ENCODE measurements at places on chromosomes 12 and 14.

DNA sequence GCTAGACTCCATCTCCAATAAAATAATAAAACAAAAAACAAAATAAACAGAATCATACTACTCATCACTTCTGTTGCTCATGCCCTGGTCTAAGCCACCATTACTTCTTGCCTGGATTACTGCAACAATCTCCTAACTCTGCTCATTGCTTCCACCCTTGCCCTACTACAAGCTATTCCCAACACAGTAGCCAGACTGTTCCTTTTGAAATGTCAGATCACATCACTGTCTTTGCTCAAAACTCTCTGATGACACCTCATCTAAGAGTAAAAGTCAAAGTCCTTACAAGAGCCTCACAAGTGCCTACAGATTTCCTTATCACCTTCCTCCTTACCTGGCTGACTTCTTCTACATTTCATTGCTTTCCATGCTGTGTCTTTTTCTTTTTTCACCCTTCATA, 10.0 kb downstream of the FBXO33 start:
- DNase-seq, result no peak

DNA sequence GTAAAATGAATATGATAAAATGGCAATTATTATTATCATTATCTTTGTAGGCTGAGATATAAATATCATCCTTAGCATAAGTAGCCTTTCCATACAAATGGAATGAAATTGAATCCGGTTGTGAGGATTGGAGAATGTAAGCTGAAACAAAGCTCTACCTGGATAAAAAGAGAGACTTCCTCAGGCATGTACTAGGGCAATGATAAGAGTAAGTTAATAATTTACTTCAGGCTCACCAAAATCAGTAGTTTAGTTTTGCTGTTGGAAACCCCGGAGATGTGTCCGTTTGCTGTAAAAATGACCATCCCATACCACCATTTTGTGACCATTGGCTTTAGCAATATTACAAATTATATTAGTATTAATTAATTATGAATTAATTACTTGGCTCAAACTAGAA, 96.3 kb downstream of the C12orf75 start:
- no peak for DNase-seq

- no peak for DNase-seq
These were observed 31.0 kb downstream of the NINJ2 start for GRCh38 chr12:632102-632696.

- DNase-seq, result no peak
These were observed 40.0 kb downstream of the ISCA2 start for GRCh38 chr14:74533576-74533975.

DNA sequence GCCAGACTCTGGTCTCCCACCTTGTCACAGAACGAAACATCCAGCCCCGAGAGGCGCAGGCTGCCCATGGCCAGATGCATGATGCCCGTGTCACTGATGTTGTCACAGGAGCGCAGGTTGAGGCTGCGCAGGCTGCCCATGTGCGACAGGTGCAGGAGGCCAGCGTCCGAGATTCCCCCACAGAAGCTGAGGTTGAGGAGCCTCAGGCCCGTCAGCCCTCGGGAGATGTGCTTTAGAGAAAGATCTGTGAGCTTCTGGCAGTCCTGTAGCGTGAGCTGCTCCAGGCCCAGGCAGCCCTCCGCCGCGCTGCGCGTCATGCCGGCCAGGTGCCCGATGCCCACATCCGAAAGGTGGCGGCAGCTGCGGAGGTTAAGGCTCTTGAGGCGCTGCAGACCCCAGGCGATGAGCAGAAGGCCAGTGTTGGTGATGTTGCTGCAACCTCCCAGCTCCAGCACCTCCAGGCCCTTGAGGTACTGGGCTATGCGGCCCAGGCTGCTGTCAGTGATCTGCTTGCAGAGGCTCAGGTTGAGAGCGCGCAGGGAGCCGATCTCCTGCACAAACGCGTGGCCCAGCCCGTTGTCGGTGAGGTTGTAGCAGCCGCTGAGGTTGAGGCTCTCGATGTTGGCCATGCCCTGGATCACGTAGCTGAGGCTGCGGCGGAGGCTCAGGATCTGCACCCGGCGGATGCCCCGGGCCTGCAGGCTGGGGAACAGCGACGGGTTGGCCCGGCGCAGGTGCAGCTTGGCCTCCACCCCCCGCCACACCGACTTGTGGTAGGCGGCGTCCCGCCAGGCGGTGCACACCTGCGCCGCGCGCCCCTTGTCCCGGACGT, 991 bp downstream of the FBXL14 start:
- DNase-seq, result peak; percentile 52

DNA sequence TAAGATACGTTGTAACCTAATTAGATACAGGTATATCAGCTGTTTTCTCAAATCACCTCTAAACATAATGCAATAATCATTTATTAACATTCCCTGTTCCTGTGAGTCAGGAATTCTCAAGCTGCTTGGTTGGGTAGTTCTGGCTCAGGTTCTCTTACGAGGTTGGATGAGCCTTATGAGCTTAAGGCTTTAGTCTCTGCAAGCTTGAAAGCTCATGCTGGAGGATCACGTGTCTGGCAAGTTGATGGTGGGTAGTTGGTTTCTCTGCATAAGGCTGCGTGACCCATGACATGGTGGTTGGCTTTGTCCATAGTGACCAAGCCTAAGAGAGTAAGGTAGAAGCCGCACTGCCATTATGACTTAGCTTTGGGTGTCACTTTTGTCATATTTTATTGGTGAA, 62.0 kb downstream of the PLEKHA5 start:
- no peak for DNase-seq

DNA sequence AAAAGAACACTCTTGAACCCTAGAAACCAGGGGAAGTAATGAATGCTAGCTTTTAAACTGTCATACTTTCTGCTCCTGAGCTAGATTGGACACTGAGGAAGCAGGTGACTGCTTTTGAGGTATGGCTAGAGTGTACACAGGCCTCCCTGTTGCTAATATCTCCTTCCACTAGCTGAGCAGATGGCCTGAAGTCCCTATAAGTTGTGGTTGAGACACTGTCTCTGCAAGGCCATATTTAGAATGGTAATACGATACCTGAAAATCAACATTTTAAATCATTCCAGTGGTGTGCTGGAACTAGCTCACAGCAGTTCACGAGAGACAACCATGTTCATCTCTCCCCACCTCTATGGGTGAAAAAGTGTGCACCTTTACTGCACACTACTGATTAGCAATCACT, 46.4 kb upstream of the BMP4 start:
- DNase-seq, result no peak

DNA sequence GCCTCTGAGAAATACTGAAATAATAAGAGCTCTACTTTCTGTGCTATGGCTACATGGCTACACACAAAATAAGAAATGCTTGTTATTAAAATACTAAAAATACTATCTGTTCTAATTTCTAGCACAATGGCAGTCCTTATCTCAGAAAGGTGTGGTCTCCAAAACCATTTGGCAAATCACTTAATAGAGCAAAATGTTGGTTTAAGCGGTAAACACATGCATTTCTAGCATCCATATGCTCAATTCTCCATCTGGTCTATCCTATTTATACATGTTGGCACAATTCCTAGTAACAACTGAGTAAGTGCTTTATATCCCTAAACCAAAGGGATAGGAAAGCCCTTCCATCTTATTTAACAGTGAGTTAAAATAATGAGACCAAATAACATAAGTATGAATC, 107.0 kb downstream of the PAPLN start:
- no peak for DNase-seq

DNA sequence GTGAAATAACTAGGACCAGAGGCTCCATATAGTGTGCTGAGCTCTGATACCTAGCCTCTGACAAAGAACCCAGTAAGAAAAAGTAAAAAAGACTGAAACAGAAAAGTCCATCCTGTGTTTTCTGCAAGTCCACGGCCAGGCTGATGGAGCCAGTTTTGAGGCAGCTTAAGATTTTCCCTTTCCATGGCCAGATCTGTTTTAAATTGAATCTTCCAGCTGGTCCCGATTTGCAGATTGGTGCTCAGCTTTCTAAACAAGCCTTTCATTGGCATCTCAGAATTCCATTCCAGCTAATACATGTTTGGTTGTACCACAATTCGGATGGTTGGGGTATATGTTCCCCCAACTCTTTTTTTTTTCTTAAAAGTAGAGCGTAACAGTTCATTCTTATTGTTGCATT, 152.0 kb downstream of the DACT1 start:
- DNase-seq, result no peak

GRCh38 chr12:12562016-12562483, 613 bp downstream of the DUSP16 start:
- peak; percentile 29 for DNase-seq

DNA sequence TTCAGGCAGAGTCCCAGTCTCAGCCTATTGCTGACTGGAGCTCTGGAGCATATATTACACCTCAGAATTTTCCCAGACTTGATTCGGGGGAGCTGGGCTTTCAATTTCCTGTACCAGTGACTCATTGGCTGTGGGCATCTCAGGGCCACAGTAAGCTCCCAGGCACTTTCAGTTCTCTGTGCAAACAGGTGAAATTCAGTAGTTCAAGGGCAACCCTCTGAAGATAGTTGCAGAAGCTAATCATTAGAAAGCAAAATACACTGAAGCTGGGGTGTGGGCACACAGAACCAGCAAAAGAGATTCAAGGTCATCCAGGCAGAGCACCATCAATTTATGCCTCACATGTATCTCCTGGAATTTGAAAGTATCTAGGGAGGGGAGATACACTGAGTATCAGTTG, 8.1 kb upstream of the NIN start:
- DNase-seq, result no peak

- no peak for DNase-seq
These were observed 23.8 kb downstream of the NEUROD4 start for GRCh38 chr12:55043542-55043941.

DNA sequence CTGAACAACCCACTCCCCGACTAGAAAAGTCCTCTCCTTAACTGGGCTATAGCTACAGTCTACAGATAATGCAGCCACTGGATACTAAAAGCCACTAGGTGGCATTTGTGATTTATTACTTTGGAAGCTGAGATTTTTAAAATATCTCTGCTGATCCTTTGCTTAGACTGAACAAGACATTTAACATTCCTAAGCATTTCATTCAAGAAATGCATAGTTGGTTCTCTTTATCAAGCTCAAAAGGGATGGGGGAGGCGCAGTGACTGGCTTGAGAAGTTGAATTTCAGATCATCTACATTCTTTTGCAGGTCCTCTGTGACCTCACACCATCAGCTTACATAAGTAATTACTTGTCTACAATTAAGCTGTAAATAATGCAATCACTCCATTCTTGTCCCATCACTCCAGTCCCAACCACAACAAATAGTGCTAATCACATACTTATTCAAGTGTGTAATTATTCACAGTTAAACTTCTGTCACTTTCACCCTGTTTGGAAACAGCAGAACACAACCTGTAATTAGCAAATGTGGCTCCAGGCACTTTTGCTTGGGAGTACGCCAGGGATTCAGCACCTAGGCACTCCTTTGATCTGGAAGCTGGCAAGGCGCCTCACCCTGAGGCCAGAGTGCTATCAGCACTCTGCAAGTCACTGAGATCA, 203.6 kb downstream of the NOVA1 start:
- no peak for DNase-seq
